Astrocyte (in vitro differentiated cells and primary cell): ENCODE measurements at places on chromosomes 16 and 17.

GRCh38 chr17:74288785-74289184 is 14.8 kb downstream of the DNAI2 start:
- no peak for DNase-seq

- no peak for DNase-seq
Observed at GRCh38 chr17:74599448-74599939, 7.4 kb upstream of the CD300LD start.

GRCh38 chr17:15123593-15124263 is 141.4 kb downstream of the PMP22 start:
- DNase-seq: peak; percentile 28

DNA sequence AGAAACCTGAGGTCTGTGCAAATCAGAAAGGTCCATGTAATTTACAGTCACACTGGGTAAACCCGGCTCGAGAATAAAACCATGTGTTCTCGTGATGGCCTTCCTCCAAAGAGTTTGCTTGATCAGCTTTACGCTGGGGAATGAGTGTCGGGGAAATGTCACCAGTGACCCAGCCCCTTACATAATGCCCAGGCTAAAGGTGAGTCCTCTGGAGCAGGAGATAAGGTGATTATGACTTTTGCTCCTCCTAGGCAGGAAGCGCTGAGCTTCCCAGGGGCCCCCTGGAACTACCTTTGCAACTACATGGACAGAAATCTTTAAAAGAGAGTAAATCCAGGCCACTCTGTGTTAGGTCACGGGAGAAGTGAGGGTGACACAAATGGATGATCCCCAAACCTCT is 15.7 kb downstream of the SLC6A4 start:
- DNase-seq: no peak

- peak; percentile 29 for DNase-seq
Observed at GRCh38 chr17:61393904-61394629, 5.6 kb upstream of the TBX2 start.

- DNase-seq: peak; percentile 59
Observed at GRCh38 chr17:1365445-1366039, 34.5 kb downstream of the YWHAE start.

GRCh38 chr16:62738666-62739460 is 702.6 kb upstream of the CDH8 start:
- DNase-seq: no peak

DNA sequence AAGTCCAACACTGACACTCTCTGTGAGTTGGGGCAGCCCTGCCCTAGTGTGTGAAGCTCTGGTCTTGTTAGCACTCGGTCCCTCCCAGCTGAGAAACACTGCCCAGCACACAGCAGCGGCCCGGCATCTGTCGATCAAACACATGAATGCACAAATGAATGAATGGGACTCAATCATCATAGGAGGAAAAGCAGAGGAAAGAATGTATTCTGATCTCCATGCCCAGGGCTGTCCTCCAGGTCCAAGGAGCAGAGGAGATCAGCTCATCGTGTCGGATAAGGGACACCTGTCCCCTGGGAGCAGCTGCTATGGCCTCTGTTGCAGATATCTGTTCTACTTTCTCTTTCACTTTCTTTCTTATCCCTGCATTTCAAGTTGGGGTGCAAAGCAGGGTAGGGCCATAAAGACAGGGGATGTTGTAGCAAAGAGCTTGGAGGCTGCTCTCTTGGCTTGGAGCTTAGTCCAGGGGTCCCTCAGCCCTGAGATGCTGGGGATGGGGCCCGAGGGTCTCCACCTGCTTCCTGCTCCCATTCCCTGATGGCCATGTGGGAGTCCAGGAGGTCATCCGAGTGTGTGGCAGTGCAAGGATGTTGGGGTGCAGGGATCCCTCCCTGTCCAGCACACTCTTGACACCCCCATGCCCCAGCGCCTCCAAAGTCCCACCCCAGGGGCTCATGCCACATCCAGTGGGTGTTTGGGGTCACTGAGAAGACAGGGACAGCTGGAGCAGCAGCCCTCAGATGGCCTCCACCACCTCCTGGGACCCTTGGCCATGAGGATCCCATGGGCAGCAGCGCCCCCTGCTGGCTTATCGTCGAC is 88.2 kb downstream of the IRF8 start:
- DNase-seq: no peak

GRCh38 chr16:58249780-58250478 is 44.9 kb downstream of the PRSS54 start:
- DNase-seq: peak; percentile 47

- DNase-seq: peak; percentile 62
Observed at GRCh38 chr17:75270218-75270965, 639 bp downstream of the MIF4GD start.

GRCh38 chr17:77640252-77640651 is 318.3 kb upstream of the TNRC6C start:
- DNase-seq: no peak

GRCh38 chr17:35265566-35266141 is 22.8 kb downstream of the SLFN5 start:
- no peak for DNase-seq

- DNase-seq: no peak
Observed at GRCh38 chr16:20803561-20804214, 2.6 kb downstream of the ERI2 start.

DNA sequence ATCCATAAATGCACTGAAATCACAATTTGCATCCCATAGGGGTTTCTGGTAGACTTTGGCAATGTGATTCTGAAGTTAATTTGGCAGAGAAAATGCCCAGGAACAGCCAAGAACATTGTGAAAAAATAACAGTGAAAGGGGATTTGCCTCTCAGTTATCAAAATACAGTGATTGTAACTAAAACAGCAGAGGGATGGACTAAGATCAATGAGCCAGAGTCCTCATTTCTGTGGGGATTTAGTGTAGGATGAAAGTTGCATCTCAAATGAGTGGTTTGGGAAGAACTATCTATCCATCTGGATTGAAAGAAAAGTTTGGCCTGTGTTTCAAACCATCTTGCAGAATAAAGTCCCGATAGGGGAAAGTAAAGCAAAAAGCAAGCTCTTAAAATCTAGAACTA is 28.1 kb downstream of the MYBBP1A start:
- no peak for DNase-seq

- DNase-seq: no peak
Observed at GRCh38 chr16:10202649-10203048, 20.4 kb upstream of the GRIN2A start.

DNA sequence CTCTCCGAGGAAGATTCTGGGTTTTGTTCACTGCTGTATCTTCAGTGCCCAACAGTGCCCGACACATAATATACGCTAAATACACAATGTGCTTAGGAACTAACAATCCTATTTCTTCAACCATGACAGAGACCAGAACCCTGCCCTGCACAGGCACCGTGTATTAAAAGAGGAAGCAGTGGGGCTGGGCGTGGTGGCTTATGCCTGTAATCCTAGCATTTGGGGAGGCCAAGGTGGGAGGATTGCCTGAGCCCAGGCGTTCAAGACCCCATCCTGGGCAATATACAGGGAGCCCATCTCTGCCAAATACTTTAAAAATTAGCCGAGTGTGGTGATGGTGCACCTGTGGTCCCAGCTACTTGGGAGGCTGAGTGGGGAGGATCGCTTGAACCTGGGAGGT is 19.3 kb downstream of the ARL2BP start:
- no peak for DNase-seq

GRCh38 chr17:28725660-28726225 is 290 bp downstream of the TLCD1 start:
- DNase-seq: peak; percentile 57

GRCh38 chr16:78333808-78334207 is 234.4 kb downstream of the WWOX start:
- DNase-seq: no peak

DNA sequence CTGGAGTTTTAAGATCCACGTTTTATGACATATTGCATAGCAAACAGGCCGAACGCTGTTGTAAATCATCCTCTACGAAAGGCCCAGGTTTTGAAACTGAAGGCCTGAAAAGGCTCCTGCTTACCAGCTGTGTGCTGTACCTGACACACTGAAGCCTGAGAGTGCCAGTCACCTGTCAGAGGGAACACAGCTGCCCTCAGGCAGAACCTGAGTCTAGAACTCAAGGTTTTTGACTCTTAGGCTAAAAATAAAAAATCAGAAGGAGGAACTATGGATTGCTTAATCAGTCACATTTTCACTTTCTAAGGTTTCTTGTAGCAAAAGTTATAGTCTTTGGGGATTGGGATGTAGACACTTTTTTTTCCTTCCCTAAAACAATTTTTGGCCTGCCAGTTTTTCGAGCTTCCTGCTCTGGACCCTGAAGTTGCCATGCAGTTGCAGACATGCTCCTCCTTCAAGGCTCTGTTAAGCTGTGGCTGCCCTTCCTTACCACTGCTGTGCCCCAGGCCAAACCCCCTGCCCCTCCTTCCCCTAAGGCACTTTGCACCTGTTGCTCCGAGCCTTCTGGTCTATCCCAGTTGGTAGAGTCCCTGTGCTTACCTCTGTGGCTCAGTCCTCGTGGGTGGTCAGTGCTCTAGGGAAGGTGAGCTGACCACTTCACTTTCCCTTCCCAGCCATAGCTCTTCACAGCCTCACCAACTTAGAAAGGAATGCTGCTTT is 56.6 kb downstream of the TENT4B start:
- DNase-seq: no peak

GRCh38 chr17:16046966-16047365 is 47.3 kb downstream of the TTC19 start:
- peak; percentile 18 for DNase-seq

DNA sequence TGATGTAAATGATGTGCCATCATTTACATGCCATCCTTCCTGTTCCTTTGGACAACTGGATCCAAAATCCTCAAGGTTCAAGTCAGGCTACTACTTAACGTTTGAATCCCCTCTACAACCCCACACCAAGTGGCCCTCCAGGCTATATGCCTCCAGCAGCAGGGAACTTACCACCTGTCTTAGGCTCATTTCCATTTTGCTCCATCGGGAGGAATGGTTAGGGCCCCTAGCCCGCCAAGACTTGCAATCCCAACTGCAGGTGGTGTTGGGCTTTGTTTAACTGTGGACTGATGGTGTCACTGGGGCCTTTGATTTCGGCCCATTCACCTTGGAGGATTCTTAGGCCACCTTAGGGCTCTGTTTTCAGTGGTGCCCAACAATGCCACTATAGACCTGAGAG is 9.7 kb downstream of the HNF1B start:
- no peak for DNase-seq

- peak; percentile 32 for DNase-seq
Observed at GRCh38 chr17:62781831-62782251, 26.3 kb downstream of the MARCHF10 start.

DNA sequence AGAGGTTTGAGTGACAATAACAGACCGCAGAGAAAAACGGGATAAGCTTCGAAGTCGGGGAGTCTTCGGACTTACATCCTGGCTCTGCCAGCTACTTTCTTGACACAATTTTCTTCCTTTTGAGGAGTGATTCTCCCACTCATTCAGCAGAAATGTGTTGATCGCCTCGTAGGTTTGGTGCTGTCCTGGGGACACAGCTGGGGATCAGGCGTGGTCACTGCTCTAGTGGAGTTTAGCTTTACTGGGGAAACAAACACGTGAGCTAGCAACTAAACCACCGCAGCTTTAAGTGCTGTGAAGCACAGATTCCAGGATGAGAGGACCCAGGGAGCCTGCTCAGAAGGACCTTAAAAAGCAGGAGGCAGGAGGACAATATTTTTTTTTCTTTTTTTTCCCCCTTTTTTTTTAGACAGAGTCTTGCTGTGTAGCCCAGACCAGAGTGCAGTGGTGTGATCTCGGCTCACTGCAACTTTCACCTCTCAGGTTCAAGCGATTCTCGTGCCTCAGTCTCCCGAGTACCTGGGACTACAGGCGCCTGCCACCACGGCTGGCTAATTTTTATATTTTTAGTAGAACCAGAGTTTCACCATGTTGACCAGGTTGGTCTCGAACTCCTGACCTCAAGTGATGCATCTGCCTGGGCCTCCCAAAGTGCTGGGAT is 858 bp downstream of the NUBP1 start:
- peak; percentile 38 for DNase-seq

DNA sequence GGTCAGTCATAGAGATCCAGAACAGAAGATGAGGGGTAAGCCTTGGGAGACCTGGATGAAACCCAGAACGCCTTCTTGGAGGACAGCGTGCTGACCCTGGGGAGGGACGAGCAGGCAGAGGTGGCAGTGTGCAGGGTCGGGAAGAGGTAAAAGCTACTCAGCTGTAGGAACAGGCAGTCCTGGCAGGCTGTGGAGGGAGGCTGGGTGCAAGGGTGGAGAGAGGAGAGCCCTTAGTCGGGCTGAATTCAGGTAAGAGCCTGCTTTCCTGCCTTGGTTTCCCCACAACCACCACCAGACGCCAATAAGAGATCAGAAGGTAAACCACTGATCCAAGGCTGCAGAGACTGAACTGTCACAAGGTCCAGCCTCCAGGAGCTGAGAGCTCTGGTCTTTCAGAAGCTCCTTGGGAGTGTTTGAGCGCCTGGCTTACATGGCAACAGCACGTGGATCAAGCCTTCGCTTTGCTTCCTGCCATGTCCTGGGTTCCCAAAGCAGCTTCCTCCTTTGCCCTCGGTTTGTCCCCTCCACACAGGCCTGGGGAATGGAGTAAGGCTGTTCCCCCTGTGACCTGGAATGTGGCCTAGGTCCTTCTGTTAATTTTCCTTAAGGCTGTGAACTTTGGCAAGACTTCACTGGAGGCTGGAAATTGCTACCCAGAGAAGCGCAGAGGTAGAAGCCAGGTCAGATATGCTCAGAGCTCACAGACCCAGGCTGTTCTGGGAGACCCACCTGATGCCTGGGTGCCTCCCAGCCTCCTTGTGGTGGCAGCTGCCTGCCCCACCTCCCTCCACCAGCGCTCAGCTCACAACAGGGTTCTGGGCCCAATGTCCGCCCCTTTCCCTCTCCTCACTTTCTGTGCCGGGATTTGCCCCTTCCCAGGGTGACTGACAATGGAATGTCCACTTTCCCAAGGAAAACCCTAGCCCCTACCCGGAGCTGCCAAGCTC is 3.9 kb upstream of the PDK2 start:
- no peak for DNase-seq

- DNase-seq: peak; percentile 86
Observed at GRCh38 chr17:69773081-69773480, 301.9 kb upstream of the KCNJ16 start.

- no peak for DNase-seq
Observed at GRCh38 chr17:57528058-57528451, 217.0 kb downstream of the CCDC182 start.

DNA sequence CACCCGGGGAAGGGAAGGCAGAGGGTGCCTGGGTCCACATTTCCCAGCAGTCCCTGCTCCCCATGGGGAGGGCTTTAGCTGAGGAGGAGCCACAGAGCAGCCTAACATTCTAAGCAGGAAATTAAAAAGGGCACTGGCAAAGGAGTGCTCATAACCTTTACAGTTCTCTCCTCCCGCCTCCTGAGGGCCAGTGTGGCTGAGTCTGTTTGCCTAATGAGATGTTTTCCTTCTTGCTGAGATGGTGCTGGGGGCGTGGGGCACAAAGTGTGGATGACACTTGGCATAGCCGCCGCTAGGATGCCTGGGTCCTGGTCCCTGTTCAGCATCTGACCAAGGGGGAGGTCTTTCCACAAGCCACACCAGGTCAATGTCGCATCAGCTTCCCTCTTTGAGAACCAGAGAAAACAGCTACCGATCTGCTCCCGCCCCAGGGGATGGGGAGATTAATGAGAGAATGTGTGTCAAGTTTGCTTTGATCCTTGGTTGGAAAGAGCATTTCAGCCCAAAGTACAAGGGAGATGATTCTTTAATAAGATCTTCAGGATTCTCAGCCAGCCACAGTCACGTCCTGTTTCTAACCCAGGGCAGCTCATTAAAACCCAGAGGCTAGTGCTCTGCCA is 5.8 kb downstream of the KIF18B start:
- no peak for DNase-seq
